Brain microvascular endothelial cell (primary cell): ENCODE measurements at places on chromosomes 16 and 17.
A peak's percentile ranks its signal among the peaks of the same experiment; 100 is the strongest.

DNA sequence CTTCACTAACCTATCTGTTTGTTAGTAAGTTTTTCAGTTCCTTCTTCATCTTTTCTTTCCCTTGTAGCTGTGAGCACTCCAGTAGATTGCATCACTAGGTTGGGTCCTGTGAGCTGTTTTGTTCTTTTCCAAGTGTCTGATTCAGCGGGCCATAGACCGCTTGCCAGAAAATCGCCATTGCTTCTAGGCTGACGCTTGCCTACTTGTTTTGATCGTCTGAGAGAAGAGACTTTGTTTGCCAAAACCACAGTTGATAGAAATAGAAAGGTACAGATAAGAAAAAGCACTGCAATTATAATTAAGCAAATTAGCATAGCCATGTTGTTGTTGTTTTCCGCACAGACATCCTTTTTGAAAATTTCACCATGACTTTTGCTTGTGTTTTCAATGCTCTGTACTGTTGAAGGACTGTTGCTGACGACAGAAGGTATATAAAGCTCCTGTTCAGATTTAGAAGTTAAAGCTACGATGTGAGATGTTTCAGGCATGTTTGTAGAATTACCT lies 3.1 kb downstream of the EVI2A start:
- peak; percentile 45 for DNase-seq

DNA sequence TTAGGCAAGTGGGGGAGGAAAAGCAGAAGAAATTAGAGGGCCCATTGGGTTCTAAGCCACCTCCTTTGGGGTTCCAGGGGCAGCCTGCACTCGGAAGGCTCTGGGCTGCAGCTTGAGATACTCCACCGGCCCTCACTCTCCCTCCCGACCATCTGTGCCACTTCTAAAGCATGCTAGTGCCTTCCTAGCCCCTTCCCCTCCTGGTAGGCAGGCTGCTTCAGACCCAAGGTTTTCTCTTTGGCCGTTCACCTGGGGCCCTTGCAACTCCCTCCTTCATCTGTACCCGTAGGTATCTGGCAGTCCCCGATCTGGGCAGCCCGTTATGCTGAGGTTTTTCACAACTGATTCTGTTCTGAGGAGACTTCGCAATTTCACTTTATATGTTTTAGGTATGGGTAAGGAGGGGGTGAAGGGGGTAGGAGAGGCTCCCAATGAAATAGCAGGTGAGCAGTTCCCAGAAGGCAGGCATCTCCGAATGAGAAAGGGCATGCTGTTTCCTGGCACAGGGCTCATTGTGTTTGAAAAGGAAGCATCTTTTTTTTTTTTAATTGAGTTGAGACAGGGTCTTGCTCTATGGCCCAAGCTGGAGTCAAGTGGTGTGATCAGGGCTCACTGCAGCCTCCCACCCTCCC lies 98.7 kb downstream of the RAB11FIP4 start:
- DNase-seq: no peak

DNA sequence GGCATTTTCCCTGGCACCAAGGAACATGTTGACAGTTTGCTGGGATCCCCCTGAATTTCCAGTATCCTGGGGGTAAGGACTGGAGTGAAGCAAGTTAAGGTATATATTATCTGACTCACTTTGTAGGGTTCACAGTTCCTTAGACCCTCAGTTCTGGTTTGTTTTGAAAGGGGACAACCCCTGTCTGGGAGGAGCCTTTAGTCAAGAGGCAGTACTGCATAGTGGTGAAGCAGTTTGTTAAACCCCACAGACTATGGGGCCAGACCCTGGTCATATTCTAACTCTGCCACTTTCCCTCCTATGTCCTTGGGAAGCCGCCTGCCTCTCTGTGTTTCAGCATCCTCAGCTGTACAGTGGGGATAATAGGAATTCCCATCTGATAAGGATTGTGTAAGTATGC lies 145.5 kb upstream of the ZFHX3 start:
- DNase-seq: no peak

DNA sequence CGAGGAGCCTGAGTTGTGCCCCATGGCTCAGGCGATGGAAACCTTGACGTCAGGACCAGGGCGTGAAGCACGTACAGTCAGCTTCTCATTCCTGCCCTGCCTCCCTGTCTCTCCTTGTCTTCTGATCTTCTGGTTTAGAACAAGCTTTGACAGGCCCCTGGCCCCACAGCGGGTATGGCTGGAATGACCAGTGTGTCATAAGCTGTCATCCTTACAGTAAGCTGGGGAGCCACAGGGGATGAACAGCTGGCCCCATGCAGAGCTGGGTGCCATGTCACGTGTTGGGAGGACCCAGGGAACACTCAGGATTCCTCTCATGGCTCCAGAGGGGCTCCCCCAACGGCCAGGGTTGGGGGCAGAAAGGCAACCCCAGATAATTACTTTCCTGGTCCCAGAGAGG lies 157.6 kb upstream of the PLCG2 start:
- DNase-seq: no peak

GRCh38 chr16:81616321-81617020 lies 162.6 kb upstream of the PLCG2 start:
- peak; percentile 66 for DNase-seq

DNA sequence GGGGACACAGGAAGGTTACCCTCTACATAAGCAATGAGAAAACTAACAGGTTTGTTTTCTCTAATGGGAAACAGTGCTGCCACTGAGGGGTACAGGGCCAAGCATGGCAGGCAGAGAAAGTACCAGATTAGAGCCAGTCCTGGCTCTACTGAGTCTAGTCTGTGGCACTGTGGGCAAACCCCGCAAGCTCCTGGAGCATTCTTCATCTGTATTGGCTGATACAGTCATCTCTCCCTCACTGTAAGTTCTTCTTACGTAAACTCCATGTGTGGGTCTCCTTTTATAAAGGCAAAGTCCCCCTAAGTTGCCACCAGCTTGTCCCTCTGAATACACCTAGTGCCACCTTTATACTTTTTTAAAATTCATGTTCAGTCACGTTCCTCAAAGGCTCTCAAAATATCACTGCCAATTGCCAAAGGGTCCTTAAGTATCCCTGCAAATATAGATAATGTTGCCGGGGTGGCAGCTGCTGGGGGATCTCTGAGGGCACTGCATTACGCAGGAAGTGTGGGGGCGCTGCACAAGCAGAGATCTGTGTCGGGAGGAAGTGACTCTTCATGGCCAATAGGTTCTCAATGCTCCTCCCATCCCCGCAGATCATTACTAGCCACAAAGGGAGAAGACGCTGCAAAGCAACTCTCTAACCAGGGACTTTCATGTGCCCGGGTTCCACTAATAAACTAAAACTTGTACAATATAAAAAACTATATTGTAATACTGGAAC lies 18.8 kb downstream of the XPO6 start:
- no peak for DNase-seq

DNA sequence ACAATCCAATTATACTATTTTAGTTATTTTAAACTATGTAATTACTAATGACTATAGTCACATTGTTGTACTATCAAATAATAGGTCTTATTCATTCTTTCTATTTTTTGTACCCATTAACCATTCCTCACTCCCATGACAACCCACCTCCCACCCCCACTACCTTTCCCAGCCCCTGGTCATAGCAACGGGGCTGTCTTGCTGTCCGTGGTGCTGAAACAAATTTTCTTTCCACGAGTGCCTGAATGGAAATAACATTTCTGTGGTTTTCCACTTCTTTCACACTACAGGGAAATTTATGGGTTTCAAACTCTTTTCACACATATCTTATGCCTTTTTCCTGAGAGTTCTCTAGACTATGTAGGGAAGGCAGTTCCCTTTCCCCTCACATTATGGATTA lies 326.6 kb downstream of the PHKB start:
- peak; percentile 14 for DNase-seq

- DNase-seq: no peak
These were observed 63.7 kb upstream of the PSMD7 start for GRCh38 chr16:74232806-74233465.

DNA sequence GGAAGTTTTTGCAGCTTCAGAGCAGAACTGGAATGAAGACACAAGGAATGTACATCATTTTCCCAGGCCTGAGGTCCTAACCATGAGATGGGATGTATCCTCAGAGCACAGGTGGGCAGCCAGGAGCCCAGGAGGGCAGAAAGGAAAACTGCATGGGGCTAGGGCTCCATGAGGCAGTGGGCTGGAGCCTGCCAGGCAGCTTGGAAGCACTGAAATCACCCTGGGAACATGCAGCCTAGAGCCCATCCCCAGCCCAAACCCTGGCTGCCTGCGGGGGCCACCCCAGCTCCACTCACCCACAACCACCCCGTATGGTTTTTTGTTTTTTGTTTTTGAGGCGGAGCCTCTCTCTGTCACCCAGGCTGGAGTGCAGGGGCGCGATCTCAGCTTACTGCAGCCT lies 86.2 kb upstream of the SIAH1 start:
- no peak for DNase-seq

- peak; percentile 41 for DNase-seq
These were observed 1.4 kb upstream of the SLC22A31 start for GRCh38 chr16:89201439-89202377.

DNA sequence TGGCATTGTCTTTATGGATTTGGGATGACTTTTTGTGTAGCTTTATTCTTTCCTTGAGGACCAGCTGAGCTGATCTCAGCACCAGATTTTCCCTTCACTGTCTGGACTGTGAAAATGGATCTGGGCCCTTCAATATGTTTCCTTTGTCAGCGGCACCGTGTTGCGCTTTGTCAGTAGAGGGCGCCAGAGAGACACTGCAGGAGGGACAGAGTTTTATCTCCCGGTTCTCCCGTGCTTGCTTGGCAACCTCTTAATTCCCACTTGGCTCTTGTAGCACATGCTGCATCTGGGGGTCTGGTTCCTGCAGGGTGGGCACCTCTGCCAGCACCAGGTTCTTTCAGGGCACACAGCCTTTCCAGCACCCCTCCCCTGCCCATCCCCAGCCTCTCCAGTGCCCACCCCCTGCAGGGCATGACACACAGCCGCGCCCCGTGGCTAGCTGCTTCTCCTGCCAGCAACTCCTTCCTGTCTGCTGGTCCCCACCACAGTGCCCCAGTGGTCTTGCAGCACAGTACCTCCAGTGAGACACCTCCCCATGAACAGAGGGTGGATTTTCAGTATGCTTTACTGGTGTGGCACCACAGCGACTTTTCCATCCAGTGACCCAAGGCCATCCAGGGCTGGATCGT lies 19.6 kb downstream of the OR1D5 start:
- no peak for DNase-seq

DNA sequence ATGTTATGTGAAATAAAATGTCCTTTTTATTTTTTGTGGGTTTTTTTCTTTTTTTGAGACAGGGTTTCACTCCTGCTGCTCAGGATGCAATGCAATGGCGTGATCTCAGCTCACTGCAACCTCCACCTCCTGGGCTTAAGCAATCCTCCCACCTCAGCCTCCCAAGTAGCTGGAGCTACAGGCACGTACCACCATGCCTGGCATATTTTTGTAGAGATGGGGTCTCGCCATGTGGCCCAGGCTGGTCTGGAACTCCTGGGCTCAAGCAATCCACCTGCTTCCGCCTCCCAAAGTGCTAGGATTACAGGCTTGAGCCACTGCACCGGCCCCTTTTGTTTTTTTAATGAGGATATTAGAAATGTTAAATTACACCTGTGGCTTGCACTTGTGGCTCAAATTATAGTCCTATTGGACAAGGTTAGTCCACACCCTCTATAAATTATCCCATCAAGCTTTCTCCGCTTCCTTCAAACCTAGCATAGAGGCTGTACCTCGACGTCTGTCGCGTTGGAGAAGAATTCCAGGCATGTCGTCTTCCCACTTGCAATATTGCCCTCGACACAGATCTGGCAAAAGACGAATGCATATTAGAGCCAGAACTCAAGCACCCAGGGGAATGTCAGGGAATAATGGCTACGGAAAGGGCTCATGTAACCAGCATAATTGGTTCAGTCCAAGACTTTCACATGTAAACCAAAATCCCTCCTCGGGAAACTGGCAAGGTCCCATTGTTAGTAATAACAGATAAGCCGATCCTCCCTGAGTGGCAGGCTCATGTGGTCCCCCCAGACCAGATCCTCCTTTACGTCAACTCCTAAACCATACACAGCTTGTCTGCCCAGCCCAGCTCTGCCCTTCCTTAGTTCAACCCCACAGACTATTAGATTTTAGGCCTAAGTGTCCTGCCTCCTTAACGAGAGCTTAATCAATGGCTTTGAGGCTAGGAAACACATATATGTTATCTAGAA lies 8.2 kb downstream of the TK2 start:
- DNase-seq: no peak

GRCh38 chr16:11168386-11169051 lies 87.5 kb downstream of the SOCS1 start:
- DNase-seq: no peak

DNA sequence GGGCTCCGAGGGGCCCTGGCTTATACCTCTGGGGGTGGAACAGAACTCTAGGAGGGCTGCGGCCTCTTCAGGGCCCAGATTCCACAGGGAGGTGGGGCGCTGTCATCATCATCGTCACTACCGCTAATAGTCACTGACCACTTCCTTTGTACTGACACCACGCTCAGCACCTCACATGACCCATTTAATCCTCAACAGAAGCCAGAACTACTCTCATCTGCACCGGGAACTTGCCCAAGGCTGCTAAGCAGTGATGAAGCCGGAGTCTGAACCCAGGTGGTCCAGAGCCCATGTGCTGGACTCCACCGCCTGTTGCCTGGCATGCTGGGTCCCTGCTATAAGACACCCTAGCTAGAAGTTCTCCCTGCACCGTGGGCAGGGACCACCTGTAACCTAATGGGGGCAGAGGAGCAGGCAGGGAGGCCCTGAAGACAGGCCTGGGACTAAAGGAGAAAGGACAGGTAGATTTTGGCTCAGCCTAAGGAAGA lies 12.0 kb downstream of the UNC13D start:
- peak; percentile 77 for DNase-seq

DNA sequence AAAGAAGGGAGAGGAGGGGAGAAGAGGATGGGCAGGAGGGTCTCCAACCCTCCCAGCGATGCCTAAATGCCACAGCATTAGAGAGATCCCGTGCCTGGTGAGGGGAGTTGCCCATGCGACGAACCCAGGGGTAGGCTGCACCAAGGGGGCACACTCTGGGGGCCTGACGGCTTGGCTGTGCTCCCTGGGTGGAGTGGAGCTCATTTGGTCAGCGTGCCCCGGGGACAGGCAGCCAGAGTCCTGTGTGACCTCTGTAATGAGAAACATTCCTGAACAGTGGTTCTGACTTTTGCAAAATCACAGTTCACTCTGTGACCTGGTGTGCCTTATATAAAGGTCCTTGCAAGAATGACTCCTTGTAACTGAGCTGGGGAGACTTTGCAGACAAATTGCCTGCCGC lies 205.0 kb upstream of the N4BP1 start:
- no peak for DNase-seq
